Aorta (tissue), 5 donors: ENCODE measurements at places on chromosomes 6 and 20.
A peak's percentile ranks its signal among the peaks of the same experiment; 100 is the strongest.

DNA sequence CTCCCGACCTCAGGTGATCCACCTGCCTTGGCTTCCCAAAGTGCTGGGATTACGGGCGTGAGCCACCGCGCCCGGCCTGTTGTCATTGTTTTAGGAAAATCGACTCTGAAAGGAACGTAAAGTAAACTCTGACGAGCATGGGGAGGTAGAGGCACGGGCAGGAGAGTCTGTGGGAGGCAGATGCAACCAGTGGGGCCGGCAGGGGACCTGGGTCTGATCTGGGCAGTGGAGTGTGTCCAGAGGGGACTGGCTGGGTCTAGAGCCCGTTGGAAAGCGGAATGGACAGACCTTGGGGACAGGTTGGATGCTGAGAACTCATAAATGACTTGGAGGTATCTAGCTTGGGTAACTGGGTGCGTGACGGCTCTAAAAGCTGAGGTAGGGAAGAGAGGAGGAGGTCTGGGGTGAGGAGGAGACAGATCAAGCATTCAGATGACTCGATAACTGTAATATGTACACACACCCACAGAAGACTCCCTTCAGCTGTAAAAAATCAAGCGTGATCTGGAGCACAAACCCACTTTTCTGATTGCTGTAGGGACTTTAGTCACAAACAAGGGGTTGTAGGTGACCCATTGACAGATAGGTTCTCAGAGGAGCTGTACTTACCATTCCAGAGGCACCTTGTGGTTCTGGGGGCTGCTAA is 22.4 kb downstream of the MANBAL start:
- no peak for DNase-seq

DNA sequence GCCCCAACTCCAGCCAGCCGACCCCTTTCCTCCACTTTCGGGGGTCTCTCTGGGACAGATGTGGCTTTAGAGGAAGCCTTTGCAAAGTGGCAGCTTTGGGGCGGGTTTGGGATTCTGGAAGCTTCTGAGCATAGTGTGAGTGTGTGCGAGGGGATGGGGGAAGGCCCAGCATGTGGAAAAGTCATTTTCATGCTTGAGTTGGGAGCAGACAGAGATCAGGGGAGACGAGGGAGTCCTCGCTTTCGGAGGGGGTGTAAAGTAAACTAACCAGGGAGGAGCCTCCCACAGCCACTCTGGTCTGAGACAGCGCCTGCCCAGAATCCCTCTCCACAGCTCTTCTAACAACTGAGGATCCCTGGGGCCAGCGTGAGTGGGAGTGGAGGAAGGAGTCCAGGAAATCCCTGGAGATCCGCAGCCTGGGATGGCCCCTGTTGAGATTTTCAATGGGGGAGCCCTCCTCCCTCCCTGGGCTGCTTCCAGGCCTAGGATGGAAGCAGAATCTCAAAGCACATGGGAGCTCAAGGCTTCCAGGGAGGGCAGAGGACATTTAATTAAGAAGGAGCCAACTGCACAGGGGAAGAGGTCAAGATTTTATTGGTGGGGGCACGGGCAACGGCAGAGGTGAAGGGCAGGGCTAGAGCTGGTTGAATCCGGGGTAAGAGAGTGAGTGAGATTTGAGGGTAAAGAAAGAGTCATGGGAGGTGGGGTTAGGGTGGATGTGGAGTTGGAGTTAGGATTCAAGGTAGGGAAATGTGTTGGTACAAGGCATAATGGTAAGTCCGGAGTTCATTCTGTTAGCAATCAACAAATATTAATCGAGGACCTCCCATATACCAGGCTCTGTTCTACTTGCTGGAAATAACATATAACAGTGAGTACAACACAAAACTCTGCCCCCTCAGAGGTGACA is 102.3 kb upstream of the FOXP4 start:
- DNase-seq: no peak

- peak; percentile 70 for DNase-seq
Measured at GRCh38 chr20:31869942-31870725, at the start of the genes DUSP15 and TTLL9. DUSP15 (minus strand) TSS chr20:31870527; CDS start chr20:31870337, 190 bp downstream. TTLL9 (plus strand) TSS chr20:31870634; CDS start chr20:31871127, 493 bp downstream.

- no peak for DNase-seq
Measured at GRCh38 chr6:107244082-107244741, 128.9 kb upstream of the BEND3 start.

- DNase-seq: no peak
Measured at GRCh38 chr6:118869894-118870589, 23.9 kb upstream of the ASF1A start.

- no peak for DNase-seq
Measured at GRCh38 chr6:139703780-139704179, 329.3 kb upstream of the CITED2 start.

DNA sequence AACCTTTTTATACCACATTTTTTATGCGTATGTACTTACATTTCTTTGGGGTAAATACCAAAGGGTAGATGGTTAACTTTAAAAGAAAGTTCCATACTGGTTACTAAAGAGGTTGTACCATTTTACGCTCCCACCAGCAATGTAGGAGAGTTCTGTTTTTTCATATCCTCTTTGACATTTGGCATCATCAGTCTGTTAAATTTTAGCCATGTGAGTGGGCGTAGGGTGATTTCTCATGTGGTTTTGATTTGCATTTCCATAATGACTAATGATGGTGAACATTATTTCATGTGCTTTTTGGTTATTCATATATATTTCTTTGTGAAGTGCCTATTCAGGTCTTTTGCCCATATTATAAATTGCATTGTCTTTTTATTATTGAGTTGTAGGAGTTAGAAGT is 194.2 kb downstream of the PRL start:
- DNase-seq: no peak

DNA sequence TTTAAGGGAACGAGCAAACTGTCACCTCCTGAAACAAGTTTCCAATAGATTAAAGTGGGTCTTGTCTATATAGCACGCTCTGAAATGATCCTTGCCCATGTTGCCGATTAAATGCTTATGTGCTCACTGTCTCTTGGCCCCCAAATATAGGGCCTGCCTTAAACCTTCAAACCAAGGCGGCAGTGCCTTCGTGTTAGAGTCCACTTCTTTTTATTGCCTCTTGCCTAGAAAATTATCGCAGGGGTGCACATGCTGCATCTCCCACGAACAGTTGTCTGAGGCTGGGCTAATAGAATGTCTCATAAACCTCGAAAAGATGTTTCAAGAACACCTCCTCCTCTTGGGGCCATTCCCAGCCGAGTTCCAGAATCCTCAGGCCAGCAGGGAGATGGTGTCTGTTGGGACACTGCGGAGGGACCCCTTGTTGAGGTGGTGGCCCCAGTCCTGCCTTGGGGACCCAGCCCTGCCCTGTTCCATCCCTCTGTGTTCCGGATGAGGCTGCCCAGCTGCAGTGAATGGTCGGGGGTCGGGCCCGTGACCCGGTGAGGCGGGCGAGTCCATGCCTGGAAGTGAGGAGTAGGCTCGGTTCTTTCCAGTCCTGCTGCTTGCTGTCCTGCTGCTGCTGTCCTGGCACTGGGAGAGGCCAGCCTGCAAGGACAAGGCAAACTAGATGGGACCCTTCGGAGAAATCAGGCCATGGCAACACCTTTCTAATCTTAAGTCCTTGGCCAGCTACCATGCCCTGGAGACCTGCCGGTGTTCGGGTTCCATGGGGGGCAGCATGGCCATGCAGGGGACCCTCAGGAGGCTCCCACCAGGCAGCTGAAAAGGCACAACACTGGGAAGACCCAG is 34.7 kb upstream of the SLCO4A1 start:
- no peak for DNase-seq

GRCh38 chr6:106163446-106163965 is 77.4 kb downstream of the PRDM1 start:
- peak; percentile 69 for DNase-seq

GRCh38 chr6:20409427-20409971 is 7.8 kb downstream of the E2F3 start:
- DNase-seq: no peak

- no peak for DNase-seq
Measured at GRCh38 chr20:1381753-1382591, 10.9 kb downstream of the FKBP1A start.

- DNase-seq: no peak
Measured at GRCh38 chr6:81373414-81373813, 379.1 kb downstream of the TENT5A start.

GRCh38 chr6:73476723-73477122 is 15.2 kb downstream of the MTO1 start:
- DNase-seq: no peak

GRCh38 chr20:52012079-52012478 is 179.5 kb downstream of the ZFP64 start:
- no peak for DNase-seq

GRCh38 chr6:35642471-35643161 is 46.1 kb downstream of the FKBP5 start:
- no peak for DNase-seq

- DNase-seq: no peak
Measured at GRCh38 chr6:26008470-26008869, 45.9 kb downstream of the TRIM38 start.

GRCh38 chr6:143619824-143620401 is 57.9 kb upstream of the PHACTR2 start:
- no peak for DNase-seq

GRCh38 chr6:89281779-89282246 is 33.3 kb downstream of the GABRR2 start:
- DNase-seq: no peak

DNA sequence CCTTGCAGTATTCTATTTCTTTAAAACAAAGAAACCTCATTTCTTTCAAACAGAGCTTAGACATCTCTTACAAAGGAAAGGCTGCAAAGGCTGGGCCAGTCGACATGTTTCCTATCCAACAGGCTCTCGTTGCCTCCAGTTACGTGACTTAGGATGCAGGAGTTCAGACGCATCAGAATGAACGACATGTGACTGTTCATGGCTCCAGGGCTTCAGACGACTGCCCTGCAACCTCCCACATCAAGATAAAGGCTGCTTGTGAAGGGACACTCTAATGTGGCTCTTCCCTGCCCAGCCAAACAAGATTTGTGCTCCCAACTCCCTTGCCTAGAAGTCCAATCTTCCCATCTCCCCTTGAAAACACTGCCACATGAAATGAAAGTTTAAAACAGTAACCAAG is 14.3 kb upstream of the NEDD9 start:
- DNase-seq: no peak

GRCh38 chr6:29813809-29814208 is 13.8 kb upstream of the HLA-G start:
- DNase-seq: no peak

- DNase-seq: no peak
Measured at GRCh38 chr6:111792241-111792640, 81.0 kb downstream of the FYN start.

GRCh38 chr20:17357238-17357637 is 130.4 kb downstream of the PCSK2 start:
- no peak for DNase-seq

DNA sequence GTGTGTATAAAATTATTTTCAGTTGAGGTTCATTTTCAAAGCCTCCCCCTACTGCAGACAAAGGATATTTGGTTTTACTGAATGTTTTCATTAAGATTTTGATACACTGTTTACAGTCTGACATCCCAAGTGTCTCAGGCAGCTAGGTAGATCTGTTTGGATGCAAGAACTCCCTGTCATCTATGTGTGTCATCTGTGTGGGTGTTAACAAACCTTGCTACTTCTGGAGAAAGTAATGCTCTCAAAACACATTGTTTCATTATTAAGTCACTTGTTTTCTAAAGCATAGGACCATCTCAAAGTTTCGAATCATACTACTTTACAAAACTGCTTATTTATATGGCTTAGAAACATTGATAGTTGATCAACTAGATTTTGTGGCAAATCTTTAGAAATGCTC is 114.5 kb upstream of the TMEM170B start:
- DNase-seq: no peak

- no peak for DNase-seq
Measured at GRCh38 chr6:12950976-12951375, 234.4 kb downstream of the PHACTR1 start.

DNA sequence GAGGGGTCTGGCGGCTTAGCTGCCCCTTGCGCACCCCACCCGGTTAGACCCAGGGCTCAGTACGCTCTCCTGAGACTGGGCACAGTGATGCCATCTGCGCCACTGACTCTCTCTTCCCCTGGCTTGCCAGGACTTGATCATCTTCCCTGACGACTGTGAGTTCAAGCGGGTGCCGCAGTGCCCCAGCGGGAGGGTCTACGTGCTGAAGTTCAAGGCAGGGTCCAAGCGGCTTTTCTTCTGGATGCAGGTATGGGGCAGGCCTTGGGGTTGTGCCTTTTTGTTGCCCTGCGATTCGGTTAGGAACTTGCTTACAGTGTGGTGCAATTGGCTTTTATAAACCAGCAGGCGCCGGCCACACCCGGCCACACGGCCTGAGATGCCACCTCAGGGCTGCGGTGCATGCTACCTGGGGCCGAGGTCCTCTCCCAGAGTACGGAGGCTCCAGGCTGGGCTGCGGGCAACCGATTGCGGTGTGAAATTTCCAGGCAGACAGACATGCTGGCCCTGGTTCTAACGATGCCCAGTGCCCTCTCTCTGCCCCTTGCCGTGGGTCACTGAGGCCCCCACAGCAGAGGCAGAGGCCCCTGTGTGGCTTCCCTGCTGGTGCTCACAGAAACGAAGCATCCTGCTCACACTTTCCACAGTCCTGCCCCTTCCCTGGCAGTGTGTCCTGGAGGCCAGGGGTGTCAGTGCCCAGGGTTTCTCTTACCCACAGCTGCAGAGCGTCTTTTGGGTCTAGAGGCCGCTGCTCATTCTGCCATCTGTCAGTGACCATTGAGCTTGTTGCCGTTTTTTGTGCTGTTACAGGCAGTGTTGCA is 1.7 kb downstream of the ADRM1 start:
- DNase-seq: no peak

DNA sequence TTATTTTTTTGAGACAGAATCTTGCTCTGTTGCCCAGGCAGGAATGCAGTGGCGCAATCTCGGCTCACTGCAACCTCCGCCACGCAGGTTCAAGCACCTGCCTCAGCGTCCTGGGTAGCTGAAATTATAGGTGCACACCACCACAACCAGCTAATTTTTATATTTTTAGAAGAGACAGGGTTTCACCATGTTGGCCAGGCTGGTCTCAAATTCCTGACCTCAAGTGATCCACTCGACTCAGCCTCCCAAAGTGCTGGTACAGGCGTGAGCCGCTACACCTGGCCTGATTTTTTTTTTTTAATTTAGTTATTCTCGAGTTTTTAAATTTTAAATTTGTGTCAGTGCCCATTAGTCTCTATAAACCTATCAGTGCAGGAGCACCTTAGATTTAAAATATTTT is 24.4 kb downstream of the ZNF133 start:
- no peak for DNase-seq

DNA sequence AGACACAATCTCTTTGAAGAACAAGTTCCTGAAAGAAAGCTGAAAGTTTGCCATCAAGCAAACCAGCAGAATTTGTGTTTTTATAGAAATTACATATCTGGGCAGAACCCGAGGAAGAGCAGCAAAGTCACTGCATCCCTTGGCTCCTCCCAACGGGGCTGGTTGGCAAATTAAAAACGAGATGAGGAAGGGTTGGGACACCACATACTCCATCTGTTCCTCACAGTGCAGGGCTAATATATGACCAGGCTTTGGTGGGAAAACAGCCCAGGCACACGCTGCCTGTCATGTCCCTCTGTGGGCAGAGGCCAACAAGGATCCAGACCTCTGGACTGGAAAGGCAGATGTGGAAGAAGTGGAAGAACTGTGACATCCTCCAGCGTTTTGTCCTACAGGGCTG is 607.3 kb downstream of the CDH26 start:
- no peak for DNase-seq

DNA sequence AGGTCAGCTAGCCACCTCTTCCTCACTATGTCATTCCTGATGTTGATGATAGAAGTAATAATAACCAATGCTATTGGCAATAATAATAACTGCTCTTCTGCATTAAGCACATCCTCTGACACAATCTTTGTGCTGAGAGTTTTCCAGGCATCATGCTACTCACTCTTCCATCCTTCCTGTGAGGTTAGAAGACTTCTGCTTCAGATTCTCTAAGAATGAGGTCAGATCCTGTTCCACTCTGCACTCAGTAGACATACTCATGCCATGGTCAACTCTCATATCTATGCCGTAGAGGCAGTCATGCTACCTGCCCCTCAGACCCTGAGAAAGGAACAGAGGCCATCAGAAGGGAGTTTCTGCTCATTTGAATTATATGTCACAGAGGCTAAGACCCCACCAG is 98.1 kb upstream of the TOP1 start:
- DNase-seq: no peak
